ENCODE measurements at places on chromosomes 12 and 14.
A peak's percentile ranks its signal among the peaks of the same experiment; 100 is the strongest.

DNA sequence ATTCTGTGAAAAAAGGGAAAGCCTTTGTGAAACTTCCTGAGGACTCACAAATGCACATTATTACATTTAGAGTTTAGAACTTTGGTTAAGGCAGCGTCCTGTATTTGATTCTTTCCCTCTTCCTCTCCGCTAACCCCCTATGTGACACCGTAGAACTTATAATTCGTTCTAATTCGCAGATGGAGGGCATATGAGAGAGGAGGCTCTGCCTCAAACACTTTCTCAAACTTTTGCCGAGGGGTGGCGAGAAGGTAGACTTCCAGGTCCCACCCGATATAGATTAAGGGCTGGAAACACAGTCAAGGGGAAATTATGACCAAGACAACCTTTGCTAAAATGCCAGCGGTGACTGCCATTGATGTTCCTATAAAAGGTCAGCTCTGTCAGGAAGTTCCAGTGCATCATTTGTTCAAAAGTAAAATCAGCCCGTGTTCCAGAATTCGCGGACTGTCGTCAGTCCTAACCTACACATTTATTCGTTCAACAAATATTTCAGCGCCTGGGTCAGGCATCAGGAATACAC, 904 bp upstream of the PAPOLA start:
- DNase-seq, result no peak

- DNase-seq, result no peak
Observed at GRCh38 chr12:132492522-132492921, 2.6 kb downstream of the FBRSL1 start.

- DNase-seq, result no peak
Observed at GRCh38 chr12:130569521-130569920, 146.6 kb downstream of the RIMBP2 start.

DNA sequence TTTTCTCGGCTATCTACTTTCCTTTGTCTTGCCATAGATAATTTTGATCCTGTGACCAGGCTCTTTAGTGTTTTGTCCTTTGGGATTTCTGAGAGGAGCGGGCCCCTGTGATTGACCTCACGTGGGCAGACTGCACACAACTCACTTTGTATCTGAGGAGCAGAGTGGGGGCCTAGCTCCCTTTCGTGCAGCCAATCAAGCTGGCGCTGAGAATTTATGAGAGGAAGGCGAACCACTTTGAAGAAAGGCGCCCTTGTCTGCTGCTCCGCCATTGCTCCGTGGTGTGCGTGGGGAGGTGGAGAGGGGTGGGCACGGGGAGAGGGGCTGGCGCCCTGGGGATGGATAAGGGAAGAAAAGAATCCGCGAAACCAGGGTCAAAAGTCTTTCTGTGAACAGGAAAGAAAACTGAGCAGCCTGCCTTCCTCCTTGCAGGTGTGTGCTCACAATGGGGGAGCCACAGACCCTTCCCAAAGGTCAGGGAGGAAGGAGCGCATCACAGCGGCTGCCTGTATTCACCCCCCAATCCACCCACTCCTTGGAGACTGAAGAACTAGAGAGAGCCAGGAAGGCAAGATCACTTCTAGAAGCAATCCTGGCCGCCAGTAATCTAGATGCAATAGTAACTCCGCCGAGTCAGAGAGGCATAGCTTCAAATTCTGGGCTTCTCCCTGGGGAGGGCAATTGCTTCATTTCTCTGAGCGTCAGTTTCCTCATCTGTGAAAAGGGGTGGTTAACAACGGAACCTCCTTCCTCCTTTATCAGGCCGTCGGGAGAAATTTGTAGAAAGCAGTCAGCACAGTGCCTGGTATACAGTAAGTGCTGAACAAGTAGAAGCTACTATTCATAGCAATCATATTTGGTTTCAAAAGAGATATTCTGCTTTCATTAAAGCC, 24.9 kb upstream of the MED13L start:
- no peak for DNase-seq

DNA sequence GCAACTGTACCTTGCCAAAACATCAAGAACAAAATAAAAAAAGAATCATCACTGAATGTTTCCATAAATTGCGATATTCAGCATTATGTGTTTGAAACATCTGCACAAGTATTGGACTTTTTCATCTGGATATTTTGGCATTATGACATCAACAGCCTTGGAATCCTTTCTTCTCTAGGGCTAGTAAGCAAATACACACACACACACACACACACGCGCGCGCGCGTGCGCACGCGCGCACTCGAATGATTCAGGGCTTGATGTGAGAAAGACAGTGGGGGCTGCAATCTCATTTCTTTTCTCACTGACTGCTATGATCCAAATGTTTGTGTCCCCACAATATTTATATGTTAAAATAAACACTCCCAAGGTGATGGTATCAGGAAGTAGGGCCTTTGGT, 90.0 kb upstream of the SLC38A4 start:
- peak; percentile 45 for DNase-seq

DNA sequence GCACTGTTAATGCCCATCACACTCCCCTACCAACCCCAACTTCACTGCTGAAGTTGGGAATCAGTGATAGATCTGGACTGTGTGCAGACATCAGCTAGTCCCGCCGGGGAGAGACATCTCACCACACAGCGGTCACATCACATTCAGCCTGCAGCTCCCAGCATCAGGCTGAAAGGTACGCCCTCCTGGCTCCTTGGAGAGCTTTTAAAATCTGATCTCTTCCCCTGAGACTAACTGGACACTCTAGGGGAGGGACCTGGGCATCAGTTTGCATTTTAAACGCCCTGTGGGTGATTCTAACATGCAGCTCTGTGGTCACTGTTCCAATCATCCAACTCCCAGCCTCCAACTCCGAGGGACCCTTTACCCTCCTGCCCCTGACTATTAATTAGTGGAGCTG, 58.4 kb downstream of the CCDC85C start:
- no peak for DNase-seq

DNA sequence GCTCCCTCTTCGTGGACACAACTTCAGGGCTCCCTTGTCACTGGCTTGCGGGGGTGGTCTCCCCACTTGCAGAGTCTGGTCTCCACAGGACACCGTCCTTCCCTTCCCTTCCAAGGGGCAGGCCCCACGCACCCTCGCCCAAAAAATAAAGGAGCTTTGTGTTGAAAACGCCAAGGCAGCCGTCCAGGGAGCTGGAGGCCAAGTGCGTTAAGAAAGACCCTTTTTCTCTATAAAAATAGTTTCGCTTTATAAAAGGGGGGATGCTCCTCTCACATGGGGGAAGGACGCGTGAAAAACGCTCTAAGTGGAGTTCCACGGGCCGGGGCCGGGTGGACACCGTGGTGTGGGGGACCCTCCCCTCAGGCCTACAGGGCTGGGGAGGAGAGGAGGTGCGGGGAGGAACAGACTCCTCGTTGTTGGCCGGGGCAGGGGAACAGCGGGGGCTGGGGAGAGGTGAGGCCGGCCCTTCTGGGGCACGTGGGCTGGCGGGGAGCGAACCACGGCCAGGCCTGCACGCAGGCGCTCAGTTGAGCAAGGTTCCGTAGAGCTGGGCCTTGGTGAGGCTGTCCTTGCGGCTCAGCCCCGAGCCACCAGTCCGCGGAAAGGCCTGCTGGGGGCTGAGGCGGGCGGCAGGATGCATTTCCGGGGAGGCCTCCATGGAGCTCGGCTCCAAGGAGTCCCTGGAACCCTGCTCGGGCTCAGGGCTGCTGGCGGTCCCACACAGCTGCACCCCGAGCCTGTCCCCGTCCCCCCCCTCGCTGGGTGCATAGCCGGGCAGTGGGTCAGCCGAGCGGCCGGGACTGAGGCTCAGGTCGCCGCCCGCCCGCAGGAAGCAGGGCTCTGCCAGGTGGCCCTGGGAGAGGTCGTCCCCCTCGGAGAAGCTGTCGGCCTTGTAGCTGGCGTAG, 49.5 kb downstream of the BEGAIN start:
- no peak for DNase-seq

DNA sequence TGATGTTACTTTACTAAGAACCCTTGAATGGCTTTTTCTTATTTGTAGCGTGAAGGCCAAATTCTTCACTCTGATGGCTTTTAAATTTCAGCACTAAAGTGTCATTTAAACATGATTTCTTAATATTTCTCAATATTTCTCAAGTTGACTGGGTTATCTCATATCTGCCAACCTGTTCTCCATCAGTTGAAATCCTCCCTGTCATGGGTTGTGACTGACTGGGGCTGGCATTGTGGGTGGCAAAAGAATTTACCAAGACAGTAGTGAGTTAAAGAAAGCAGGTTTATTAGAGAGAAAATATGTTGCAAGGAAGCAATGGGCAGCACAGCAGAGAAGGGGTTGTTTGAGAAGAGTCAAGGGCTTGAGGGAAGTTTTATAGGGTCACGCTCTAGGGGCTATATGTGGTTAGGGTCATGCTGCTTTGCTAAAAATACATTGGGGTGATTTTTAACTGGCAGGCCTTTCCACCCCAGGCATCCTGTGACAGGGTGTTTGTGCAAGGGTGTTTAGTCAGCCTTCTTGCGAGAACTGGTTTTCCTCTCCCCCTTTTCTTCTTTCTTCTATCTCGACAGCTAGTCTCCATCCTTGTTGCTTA, 232.8 kb upstream of the SEL1L start:
- DNase-seq, result no peak

- peak; percentile 40 for DNase-seq
Observed at GRCh38 chr12:108855284-108856169, 1.9 kb downstream of the SSH1 start.

GRCh38 chr12:104226672-104227071, 11.1 kb downstream of the TXNRD1 start:
- no peak for DNase-seq

DNA sequence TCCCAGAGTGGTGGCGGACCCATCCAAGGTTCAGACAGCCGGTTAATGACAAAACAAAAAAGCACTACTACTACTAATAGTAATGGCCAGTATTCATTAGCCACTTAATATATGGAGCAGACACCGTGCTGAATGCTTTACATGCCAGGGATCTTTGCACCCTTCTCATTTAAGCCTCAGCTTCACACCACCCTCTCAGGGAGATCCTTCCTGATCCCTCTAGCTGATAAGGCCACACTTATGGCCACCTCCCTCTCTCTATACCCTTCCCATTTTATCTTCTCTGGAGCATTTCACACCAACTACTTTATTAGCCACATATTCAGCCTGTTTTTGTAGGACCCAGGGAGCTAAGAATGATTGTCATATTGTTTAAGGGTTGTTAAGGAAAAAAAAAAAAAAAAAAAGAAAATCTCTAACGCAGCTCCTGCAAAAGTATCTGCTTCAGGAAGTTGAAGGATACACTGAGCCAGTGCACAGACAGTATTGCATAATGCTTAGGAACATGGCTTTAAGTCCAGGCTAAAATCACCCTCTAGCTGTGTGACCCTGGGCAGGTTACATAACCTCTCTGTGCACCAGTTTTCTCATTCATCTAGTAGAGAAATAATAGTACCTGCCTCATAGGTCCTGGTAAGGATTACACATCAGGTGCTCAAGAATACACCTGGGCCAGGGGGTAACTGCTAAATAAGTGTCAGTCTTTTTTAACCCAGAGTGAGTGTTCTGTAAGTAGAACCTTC, 29.4 kb downstream of the NUAK1 start:
- no peak for DNase-seq

DNA sequence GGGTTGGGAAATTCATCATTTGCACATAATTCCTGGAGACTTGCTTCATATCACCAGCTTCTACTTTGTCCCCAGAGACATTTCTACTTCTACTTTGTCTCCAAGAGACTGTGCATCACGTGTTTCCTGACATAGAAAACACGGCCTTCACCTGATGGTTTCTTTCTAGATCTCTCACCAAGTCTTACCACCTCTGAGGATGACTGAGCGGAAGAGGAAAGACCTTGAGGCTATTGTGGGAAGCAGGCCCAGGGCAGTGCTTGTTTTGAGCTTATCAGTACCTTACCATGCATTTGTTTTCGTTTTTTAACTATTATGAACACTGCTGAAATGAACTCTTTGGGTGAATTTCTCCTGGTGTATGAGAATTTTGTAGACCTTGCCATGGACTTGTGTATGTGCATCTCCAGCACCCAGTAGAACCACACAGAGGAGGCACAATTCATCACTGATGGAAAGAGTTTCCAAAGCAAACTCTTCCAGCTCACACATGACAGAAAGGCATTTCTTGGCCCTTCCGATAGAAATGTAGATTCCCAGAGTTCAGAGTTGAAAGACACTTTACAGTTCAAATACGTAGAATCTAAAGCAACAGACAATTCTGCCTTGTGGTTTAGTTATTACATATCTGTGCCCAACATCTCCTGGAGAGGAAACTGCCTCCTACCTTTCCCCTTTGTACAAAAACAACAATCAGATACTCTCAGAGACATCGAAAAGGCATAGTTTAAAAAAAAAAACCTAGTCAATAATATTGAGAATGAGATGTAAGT, 434.7 kb downstream of the FUT8 start:
- DNase-seq, result no peak

- DNase-seq, result no peak
Observed at GRCh38 chr12:6546016-6546415, 9.8 kb downstream of the IFFO1 start.

- no peak for DNase-seq
Observed at GRCh38 chr12:3458041-3458440, 33.0 kb upstream of the PRMT8 start.

- no peak for DNase-seq
Observed at GRCh38 chr12:87305481-87305880, 723.7 kb downstream of the C12orf50 start.

DNA sequence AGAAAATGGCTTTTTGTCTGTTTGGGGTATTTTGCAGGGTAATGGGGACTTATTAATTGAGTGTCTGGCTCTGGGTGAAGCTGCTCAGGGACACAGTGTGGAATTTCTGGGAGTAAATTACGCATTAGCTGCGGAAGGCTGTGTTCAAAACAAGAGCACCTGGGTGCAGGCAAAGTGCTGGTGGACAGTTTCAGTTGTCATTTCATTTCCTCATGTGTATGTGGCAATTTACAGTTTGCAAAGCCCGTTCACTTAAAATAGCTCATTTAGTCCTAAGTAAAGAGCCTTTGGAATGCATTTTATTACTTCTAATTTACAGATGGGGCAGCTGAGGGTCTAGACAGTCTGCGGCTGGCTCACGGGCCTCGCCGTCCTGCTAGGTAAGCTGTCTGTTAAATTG, 546.8 kb downstream of the BCL11B start:
- no peak for DNase-seq

DNA sequence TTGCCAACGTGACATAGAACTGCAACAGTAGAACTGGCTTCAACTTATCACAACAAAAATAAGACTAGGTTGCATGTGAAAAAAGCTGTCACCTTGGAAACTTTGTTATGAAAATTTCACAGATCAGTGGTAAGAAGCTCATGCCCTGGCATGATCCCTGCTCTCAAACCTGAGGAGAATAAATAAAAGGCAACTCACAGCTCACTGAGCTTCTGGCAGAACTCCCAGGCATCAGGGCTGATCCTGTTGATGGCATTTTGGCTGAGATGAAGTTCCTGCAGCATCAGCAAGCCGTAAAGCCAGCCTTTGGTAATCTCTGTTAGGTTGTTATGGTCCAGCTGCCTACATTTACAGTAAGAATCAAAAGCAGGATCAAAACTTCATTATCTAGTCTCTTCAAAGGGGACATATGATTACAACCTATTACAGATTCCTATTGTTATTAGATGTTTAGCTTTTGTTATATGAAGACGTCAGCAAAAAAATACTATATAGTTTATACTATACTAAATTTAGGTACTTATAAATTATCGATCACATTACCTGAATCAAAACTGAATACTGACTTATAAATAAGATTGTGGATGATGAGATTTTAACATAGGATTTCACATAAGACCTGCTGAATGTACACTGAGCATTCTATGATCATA, 32.0 kb downstream of the LRIG3 start:
- peak; percentile 98 for DNase-seq

Data from kidney glomerular epithelial cell (primary cell).